Right hindlimb (tissue), 1 donor: ENCODE measurements at places on chromosomes 13 and 19.

DNA sequence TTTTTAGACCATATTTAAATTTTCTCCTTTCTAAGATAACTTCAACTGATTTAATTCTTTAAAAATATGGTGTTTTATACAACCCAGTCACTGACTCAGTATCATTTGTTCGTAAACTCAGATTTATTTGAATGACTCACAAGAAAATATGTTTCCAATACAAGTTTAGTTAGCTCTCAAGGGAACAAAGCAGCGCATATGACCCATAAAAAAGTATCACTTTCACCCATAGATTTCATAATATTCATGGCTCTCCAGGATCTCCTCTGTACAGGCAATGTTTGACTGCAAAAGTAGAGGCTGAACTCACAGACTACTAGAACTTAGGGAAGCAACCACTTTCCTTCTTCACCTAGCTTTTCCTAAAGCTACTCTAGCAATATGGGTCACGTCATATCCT lies 405.6 kb upstream of the PCDH9 start:
- no peak for DNase-seq

- no peak for DNase-seq
These were observed 21.1 kb upstream of the PLEKHF1 start for GRCh38 chr19:29644210-29644609.

DNA sequence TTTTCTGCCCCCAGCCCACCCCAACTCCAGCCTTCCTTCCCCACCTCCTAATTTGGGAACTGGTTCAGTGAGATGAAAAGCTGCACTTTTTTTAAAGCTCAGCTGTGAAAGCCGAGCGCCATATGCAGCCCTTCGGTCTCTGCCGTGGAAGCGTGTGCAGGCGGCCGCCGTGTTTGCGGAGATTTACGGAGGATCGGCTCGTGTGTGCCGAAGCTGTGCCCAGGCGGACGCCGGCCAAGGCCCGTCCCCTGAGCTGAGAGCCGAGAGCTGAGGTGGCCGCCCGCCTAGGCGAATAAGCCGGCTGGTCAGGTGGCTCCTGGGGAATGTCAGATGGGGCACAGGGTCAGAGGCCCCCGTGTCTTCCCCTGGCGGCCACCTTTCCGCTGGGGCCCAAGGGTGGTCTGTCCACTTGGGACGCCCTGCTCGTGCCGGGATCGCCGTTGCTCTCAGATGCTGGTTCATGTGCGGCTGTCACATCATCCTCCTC lies 78.7 kb downstream of the ZNF536 start:
- peak; percentile 61 for DNase-seq

DNA sequence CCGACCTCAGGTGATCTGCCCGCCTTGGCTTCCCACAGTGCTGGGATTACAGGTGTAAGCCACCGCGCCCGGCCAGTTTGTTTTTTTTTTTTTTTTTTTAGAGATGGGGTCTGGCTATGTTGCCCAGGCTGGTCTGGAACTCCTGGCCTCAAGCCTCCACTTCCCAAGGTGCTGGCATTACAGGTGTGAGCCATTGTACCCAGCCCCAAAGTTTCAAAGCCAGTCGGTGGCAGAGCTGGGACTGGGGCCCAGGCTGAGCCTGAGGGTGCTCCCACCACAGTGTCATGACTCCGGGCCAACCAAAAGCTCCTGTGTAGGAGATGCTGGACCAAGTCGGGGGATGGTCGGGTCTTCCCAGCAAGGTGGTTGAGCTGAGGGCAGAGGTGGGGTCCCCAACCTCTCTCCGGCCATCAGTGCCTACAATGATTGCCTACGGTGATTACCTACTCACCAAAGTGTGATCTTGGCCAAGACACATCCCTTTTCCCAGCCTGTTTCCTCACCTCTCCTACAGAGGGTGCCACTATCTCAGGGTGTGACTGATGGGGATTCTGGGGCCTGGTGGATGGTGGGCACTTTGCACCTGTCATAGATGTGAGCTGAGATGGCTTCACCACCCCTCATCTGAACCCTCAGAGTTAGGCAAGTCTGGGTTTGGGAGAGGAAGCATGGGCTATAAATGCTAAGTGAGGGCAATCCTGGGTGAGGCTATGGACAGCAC lies 5.9 kb upstream of the SAMD1 start:
- DNase-seq = peak; percentile 16

- DNase-seq = no peak
These were observed 809 bp downstream of the MISP start for GRCh38 chr19:751501-752341.

DNA sequence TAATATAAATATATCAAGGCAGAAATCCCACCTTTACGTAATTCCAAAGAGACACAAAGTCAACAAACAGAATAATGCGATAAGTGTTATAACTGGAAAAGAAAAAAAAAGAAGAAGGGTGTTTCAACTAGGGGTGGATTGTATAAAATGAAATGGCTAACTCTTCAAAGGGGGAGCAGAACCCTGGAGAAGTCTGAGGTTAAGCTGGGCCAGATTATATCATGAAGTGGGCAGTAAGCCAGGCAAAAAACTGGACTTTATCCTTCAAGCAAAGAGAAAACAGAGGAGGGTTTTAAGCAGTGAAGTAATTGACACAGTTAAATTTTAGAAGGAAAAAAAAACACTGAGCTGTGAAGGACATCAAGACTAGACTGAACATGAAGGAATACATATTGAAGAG lies 41.9 kb downstream of the TBC1D4 start:
- no peak for DNase-seq

DNA sequence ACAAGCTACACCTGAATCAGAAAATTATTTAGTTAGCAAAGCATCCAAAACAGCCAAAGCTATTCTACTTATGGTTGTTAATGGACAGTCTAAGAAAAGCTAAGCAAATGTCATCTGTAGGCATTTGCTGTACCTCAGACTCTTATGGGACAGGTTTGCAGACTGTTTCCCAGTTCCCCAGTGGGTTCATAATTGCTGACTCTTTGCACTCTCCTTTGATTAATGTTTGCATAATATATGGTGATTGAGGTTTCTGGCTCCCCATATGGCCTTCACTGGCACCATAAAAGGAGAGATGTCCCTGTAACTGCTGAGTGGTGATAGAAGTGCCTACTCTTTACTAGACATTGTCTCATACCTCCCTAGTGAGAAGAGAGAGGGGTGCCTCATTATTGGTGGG lies 142.1 kb downstream of the GPC6 start:
- no peak for DNase-seq

DNA sequence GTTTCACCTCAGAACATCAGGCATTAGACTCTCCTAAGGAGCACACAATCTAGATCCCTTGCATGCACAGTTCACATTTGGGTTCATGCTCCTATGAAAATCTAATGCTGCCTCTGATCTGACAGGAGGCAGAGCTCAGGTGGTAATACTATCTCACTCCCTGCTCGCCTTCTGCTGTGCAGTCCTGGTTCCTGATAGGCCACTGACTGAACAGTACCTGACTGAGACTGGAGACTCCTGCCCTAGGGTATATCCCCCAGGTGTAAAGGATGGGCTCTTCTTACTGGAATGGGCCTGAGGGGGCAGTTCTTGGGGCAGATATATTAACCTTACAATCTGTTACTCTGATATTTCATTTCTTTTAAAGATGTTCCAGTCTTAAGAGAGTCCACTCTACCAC lies 6.3 kb downstream of the OBI1 start:
- DNase-seq = no peak

DNA sequence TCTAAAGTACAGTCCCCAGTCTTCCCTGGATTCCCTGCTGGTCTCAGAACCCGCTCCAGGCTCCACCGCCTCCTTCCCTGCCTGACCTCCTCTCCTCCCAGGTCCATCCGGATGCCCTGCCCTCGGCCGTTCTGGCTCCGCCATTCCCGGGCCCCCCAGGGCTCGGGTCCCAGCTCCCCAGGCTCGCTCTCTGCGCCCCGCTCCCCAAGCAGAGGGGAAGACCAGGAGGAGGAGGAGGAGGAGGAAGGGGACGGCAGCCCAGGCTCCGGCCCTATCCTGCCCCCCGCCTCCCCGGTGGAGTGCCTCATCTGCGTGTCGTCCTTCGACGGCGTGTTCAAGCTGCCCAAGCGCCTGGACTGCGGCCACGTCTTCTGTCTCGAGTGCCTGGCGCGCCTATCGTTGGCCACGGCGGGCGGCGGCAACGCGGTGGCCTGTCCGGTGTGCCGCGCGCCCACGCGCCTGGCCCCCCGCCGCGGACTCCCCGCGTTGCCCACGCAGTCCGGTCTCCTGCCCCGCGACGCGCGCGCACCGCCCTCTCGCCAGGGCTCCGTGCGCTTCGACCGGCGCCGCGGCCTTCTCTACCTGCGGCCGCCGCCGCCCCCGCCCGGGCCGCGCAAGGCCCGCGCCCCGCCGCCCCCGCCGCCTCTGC lies 647 bp downstream of the RNF225 start:
- peak; percentile 39 for DNase-seq

GRCh38 chr19:34851277-34851804 lies 75.4 kb upstream of the ZNF30 start:
- DNase-seq = no peak

DNA sequence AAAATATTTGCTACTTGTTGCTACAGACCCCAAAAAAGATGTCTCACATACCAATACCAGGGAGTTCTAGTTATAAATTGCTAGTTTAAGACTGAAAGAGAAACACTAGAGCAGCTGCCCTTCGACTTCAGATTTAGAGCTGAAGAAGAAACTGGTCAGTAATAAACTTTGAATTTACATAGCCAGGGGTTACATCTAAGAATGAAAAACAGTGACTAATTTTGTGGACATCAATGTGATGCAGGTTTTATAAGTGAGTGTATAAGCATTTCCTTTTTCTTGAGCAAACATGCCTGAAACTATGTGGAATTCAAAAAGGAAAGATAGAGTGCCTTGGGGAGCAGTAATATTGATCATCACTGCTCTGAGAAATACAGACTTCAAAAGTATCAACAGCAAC lies 724.9 kb upstream of the MIR17HG start:
- DNase-seq = no peak

DNA sequence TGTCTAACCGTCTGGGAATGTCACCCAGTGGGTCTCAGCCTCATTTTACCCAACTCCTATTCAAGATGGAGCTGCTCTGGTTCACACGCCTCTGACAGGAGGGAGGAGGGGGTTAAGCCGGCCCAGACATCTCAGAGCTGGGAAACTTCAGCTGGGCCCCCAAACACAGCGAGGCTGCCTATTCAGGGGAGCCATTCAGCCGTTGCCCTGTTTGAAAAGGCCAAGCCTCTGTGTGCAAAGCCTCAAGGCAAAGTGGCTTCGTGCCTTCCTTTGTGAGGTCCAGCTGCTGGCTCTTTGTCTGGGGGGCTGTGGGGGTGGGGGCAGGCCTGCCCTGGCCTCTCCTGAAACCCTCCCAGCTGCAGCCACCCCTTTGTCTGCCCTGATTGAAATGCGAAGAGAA lies 147.4 kb downstream of the PTPRS start:
- no peak for DNase-seq

GRCh38 chr13:78147905-78148304 lies 229.3 kb upstream of the EDNRB start:
- no peak for DNase-seq

DNA sequence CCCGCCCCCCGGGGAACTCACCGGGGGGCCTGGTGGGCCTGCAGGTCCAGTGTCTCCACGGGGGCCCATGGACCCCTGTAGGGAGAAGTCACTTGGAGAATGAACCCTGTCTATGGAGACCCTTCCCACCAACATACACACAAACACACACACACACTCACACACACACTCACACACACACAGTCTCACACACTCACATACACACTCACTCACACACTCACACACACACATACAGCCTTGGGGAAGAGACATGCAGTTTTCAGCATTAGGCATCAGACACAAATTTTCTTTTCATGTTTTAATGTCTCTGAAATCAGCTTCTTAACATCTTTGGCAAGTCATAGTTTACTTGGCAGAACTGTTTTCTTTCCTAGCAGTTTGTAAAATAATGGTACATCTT lies 31.0 kb upstream of the OLFM2 start:
- no peak for DNase-seq

- DNase-seq = no peak
These were observed 7.8 kb downstream of the ZSCAN5B start for GRCh38 chr19:56189785-56190184.

DNA sequence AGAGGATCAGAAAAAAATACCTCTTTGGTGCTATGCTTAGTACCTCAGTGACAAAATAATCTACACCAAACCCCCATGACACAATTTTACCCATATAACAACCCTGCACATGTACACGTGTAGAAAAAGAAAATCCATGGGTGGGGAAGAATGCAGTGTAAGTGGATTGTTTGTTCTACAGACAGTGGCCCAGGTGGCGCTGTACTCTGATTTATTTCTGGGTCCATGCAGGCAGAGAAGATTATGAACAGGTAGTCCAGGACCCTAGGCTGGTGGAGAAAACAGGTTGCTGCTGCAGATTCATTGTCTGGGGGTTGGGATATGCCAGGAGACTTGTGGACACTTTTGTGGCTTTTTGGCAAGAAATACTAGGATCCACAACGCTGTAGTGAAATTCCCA lies 9.1 kb downstream of the ZNF100 start:
- DNase-seq = no peak

GRCh38 chr19:32098968-32099367 lies 246.4 kb upstream of the ZNF507 start:
- DNase-seq = no peak

- DNase-seq = no peak
These were observed 2.3 kb downstream of the ADGRE2 start for GRCh38 chr19:14775869-14776586.

GRCh38 chr13:32829269-32829668 lies 187.0 kb upstream of the KL start:
- DNase-seq = no peak

DNA sequence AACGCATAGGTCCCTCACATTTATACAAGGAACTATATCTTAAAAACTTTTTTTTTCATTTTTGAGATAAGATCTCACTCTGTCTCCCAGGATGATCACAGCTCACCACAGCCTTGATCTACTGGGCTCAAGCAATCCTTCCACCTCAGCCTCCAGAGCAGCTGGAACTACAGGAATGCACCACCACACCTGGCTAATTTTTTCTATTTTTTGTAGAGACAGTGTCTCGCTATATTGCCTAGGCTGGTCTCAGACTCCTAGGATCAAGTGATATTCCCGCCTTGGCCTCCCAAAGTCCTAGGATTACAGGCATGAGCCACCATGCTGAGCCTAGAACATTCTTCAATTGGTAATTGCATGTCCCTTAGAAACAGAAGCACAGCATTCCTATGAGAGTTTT lies 41.7 kb downstream of the RCBTB1 start:
- no peak for DNase-seq

DNA sequence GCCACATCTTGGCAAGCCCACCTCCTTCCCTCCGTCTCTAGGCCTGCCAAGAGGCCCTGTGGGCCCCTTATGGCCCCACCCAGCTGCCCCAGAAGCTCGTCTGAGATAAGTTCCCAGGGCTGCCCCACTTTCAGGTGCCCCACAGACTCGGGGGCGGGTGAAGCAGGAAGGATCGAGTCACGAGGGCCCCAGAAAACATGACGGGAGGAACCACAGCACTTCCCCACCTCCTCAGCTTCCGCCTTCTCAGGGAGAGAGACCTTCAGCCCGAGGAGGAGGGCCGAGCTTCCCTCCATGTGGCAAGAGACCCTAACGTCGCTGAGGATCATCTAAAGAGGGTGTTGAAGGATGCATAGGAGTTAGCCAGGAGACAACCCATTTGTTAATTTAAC lies 4.5 kb upstream of the IL12RB1 start:
- DNase-seq = no peak

- DNase-seq = no peak
These were observed 64.9 kb downstream of the DNAJC3 start for GRCh38 chr13:95741584-95742563.
